CD4-positive, alpha-beta T cell treated with Interleukin-2 at 100 ng/mL for 4 hours (primary cell): ENCODE measurements at places on chromosomes 12 and 14.

GRCh38 chr12:83224012-83224411 is 537.3 kb downstream of the TMTC2 start:
- DNase-seq: no peak

GRCh38 chr14:76708028-76708427 is 53.2 kb upstream of the VASH1 start:
- DNase-seq: no peak

DNA sequence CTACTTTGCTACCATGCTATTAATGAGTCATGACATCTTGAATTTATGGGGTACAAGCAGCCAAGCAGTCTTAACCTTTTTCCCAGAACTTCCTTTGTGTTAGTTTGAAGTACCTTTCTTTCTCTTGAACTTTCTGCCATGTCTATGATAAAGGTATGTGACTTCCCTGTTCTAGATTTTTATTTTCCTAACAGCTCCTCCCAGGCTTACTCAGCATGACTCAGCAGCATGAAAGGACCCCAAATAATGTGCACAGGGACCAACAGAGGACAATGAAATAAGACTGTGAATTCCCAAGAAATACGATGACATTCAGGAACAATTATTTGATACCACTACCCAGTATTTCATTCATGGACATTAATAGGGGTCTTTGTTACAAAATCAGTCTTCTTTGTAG is 60.0 kb downstream of the TTC6 start:
- no peak for DNase-seq

DNA sequence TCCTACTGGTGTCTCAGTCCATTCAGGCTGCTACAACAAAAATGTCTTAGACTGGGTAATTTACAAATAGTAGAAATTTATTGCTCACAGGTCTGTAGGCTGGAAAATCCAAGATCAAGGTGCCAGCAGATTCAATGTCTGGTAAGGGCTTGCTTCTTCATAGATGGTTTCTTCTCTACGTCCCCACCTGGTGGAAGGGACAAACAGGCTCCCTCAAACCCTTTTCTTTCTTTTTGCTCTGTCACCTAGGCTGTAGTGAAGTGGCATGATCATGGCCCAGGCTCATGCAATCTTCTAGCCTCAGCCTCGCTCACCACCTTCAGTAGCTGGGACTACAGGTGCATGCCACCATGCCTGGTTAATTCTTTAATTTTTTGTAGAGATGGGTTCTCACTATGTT is 106.8 kb upstream of the RPH3A start:
- no peak for DNase-seq

- DNase-seq: no peak
These were observed 39.8 kb upstream of the HMGA2 start for GRCh38 chr12:65784289-65785015.

- DNase-seq: no peak
These were observed 289.9 kb upstream of the CAND1 start for GRCh38 chr12:66979251-66979650.

DNA sequence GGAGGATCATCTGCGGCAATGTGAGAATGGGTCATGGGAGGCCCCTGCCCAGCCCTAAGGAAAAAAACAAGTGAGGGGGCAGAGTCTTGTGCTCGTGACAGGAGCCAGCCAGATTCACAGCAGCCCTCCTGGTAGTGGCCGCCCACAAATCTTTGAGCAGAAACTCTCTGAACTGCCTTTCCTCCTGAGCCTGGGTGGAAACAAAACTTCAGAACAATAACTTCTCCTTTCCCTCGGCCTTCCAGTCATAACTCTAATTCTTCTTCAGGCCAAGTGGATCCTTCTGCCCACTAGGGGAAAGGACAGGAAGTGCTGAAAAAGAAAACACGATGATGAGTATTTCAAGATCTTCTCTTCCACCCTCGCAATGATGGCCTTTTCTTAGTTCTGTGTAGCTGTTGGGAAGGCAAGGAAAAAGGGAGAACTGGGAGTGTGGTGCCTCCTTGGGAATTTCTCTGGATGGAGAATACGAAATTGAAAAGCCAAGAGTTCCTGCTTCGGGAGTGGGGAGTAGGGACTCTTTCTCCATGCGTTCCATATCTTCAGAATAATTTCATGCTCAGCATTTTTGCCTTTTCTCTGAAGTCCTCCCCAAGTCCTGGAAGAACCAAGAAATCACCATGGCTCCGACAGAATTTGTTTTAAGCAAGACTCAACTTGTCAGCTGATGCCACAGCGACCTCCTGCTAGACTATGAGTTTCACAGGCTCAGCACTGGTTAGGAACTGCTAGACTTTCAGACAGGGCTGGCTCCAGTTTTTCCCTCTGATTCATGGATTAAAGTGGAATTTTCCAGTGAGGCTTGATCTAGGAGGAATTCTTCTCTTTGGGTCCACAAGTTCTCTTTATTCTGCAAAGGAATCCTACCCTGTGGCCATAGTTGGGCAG is 188.9 kb downstream of the CAND1 start:
- DNase-seq: no peak

GRCh38 chr12:97308576-97309198 is 153.9 kb upstream of the RMST start:
- DNase-seq: peak; percentile 60

DNA sequence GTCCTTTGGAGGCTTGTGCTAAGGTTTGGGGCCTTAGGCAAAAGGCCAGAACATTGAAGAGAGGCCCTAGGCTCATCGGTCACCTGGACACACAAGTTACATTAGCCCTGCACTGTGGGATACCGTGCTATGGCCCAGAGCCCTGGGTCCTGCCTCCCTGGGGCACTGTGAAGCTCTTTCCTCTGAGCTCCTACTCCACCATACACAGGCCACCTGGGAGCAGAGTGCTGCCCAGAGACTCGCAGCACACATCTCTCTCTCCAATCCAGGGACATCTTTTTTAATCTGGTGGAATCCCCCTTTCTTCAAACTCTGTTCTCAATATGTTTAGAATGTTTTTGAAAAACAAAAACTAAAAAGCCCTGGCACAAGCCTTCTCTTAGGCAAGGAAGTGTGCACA is 314.2 kb upstream of the RGS6 start:
- DNase-seq: no peak

- peak; percentile 38 for DNase-seq
These were observed 107.8 kb downstream of the DUSP6 start for GRCh38 chr12:89244536-89244935.

GRCh38 chr12:53806721-53807120 is 54.9 kb upstream of the CISTR start:
- DNase-seq: no peak

DNA sequence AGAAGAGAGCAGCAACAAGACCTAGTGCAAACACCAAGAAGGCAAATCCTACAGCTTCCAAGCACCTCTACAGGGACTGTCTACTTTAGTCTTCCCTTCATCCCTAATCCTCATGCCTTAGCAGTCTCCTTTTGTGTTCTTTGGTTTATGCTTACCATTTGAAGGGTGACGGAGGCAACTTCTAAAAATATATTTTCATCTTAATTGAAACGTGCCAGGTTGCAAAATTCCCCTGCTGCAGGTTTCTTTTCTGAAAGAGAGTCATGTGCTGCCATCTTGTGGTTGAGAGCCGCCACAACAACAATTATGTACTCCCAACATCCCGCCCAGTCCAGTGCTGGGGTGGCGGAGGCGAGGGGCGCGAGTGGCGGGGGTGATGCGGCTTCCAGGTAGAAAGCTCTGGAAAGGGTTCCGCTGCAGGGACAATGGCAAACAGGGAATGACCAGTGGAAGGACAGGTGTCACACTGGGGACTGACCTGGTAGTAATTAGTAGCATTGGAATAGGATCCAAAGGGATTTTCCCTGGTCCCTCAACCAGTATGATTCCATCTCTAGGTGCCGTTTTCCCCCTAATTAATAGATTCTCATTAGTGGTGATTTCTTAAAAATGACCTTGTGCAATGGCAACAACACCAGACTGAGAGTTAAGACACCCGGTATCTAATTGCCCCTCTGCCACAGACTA is 80.3 kb upstream of the GNG2 start:
- DNase-seq: peak; percentile 84

DNA sequence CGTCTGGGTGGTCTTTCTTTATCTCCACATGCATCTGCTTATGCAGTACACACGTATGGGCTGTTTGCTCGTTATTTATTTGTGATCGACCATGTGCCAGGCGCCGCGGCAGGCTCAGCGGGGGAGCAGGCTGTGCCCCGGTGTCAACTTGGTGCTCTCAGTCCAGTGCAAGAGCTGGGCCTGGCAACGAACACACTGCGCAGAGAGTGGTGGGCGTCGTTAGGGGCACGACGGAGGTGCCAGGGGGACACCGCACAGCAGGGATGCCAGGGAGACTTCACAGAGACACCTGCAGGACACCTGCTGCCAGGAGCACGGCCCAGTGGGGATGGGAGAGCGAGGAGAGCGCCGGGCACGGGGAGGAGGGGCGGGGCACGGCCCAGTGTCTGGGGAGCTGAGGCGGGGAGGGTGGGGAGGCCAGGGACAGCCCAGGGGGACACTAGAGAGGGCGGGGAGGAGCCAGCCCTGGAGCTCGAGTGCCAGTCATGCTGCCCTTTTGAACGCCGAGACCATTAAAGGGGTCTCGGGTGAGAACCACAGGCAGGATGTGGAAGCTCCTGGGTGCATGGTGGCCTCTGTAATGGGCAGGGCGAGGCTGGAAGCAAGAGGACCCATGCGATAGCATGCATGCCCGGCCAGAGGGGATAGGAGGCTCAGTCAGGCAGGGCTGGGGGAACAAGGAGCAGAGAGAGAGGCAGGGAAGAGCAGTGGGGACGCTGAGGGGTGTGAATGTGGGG is 652 bp upstream of the LRCOL1 start:
- DNase-seq: no peak

GRCh38 chr12:2029851-2030250 is 22.9 kb upstream of the CACNA1C start:
- DNase-seq: no peak

DNA sequence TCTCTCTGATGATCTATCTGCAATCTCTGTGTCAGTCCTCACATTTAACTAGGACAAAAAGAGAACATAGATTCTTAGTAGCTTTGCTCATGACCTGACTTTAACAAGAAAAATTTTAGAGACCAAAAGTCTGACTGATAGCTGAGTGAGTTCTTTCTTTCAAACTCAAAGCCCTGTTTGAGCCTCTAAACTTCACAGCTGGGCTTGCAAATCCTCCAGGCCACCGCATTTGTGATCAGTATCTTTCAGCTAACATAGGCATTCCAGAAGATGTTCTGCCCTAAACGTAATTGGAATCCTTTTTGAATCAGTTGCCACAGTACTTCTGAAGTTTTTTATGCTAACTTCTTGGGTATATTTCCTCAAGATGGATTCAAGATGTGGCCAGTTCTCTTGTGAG is 459.0 kb downstream of the DPF3 start:
- no peak for DNase-seq

GRCh38 chr14:76194327-76194726 is 42.6 kb downstream of the GPATCH2L start:
- no peak for DNase-seq

- DNase-seq: no peak
These were observed 28.0 kb upstream of the TMCC3 start for GRCh38 chr12:94678379-94678778.

GRCh38 chr14:99596071-99596627 is 7.9 kb downstream of the CCDC85C start:
- DNase-seq: no peak

- DNase-seq: no peak
These were observed 52.0 kb downstream of the SLC38A6 start for GRCh38 chr14:61033054-61033453.

- DNase-seq: no peak
These were observed 17.4 kb upstream of the VPS33A start for GRCh38 chr12:122283680-122284079.

- peak; percentile 18 for DNase-seq
These were observed 12.3 kb downstream of the EMP1 start for GRCh38 chr12:13208533-13209435.

GRCh38 chr12:122917507-122918121 is 21.7 kb upstream of the VPS37B start:
- DNase-seq: no peak

DNA sequence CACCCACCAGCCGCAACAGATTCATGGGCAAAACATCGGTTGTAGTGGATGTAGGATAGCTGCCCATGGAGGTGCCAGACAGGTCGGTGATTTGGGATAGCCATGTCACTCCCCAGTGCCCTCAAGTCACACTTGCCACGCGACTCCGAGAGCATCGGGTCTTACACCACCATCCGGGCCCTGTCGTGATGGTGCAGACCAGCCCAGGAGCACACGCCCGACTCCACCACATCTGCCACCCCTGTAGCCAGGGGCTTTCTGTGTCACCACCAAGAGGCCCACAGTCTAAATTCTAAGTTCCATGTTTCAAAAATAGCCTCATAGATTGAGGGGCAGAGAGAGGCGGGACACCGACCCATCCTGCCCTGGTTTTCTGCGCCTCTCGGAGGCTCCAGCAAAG is 18.0 kb downstream of the FOXN4 start:
- DNase-seq: no peak

DNA sequence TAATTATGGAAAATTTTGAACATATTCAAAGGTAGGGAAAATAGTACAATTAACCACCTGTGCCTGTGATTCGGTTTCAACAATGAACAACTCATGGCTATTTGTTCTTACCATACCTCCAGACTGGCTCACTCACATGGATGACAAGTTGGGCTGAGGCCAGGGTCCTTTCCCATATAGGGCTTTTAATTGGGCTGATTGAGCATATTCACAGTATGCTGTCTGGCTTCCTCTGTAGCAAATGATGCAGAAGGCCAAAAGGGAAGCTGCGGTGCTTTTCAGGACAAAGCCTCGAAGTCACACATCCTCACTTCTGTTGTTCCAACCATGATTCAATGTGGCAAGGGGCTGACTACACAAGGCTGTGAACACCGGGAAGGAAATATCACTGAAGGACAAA is 297.5 kb upstream of the SLC16A7 start:
- DNase-seq: no peak
